ENCODE measurements at places on chromosomes 4 and X.

GRCh38 chr4:42454755-42455420 lies 57.6 kb downstream of the SHISA3 start:
- no peak for DNase-seq

DNA sequence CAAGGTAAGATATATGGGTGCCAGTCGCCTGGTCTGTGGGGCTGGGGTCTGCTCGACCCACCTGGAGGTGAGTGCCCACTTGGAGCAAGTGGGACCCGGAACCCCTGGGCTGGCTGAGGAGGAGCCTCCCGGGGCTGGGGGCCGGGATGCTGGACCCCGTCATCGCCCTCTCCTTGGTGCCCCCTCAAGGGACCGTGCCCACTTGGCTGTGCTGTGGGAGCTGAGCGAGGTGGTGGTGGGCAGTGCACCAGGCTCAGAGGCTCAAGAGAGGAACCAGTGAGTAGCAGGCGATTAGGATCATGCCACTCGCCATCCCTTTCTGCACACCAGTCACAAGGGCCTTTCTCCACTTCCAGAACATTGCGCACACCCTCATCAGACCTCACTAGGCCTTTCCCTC lies 203.8 kb upstream of the PSAPL1 start:
- no peak for DNase-seq

GRCh38 chr4:120893314-120893713 lies 29.2 kb downstream of the PRDM5 start:
- no peak for DNase-seq

GRCh38 chr4:122152711-122153226 lies 638 bp downstream of the BLTP1 start:
- DNase-seq: no peak

DNA sequence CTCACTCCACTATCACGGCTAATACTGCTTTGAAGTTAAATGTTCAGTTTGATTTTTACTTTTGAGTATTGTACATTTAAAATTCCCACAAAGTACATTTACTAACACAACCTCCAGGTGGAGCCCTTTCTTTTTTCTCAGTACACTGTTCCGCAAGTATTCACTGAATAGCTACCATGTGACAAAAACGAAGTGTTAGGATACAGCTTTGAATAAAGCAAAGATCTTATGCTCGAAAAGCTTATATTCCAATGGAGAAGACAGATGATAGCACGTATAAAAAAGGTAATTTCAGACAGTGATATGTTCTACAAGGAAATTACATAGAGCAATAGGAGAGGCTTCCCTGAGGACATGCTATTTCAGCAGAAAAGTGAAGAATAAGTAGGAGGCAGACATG lies 60.7 kb upstream of the ABCG2 start:
- no peak for DNase-seq

DNA sequence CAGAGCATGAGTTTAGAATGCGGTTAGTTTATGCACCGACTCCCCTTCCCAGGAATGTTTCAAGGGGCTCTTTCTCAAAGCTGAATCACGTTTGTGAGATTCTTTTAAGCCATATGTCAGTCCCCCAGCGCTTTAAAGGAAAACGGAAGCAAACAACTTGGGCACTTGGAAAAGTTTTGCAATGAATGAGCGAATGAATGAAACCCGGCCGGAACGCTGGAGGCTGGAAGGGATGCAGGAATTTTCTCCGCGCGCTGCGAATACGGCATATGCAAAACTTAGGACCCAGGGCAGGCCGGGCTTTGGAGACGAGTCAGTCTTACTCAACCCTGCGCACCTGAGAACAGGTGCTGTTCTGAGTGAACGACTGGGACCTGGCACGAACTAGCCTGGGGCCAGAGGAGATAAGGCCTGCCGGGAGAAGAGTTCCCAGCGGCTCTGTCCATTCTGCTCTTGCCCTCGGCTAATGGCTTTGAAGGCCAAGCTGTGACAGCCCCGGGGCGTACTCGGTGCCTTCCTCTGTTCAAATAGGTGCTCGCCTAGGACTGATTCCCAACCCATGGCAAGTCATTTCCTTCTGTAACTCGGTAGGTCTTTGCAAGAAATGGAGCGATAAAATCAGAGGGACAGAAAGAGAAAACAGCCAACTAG lies 743 bp upstream of the NRK start:
- no peak for DNase-seq

DNA sequence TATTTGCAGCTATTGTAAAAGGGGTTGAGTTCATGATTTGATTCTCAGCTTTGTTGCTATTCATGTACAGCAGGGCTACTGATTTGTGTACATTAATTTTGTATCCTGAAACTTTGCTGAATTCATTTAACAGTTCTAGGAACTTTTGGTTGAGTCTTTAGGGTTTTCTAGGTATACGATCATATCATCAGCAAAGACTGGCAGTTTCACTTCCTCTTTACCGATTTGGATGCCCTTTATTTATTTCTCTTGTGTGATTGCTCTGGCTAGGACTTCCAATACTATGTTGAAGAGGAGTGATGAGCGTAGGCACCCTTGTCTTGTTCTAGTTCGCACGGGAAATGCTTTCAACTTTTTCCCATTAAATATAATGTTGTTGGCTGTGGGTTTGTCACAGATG lies 48.1 kb downstream of the NPY1R start:
- DNase-seq: no peak

DNA sequence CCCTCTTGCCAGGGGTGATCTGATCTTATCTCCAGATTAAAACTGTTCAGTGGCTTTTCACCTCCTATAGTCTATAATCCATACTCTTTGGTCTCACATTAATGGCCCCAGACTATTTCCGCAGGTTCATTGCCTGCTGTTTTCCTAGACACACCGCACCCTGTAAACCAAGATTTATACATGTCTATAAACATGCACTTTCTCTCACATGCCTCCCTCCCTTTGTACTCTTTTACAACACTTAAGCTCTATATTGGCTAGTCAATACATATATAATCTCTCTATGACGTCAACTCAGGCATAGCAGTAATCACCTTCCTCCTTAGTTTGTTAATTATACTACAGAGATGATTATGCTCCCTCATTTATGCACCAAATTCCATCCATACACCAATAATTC lies 170.9 kb upstream of the NAP1L5 start:
- DNase-seq: no peak

GRCh38 chr4:12360391-12360790 lies 931.7 kb upstream of the HS3ST1 start:
- DNase-seq: no peak
